ENCODE measurements at places on chromosomes 3 and 15. TPM values are rescaled to one million over a fixed set of nuclear protein-coding genes. Genes with fewer than 3 reads are reported as not detected.

GPR27 gene
- 3.3 TPM for total RNA-seq

TAGLN3 gene
- not detected for total RNA-seq

TMIE gene
- 0.17 TPM for total RNA-seq

HYAL3 gene
- 7.8 TPM for total RNA-seq

ANKRD34C gene
- total RNA-seq: not detected

THRB gene
- 0.99 TPM for total RNA-seq

PLA2G4E gene
- total RNA-seq: not detected

P2RY1 gene
- 0.36 TPM for total RNA-seq

PLCH1 gene
- 1.1 TPM for total RNA-seq

FHIT gene
- 1.1 TPM for total RNA-seq

CELSR3 gene
- 5.4 TPM for total RNA-seq

TEX55 gene
- total RNA-seq: 0.03 TPM

ALG1L2 gene
- total RNA-seq: not detected

EXD1 gene
- not detected for total RNA-seq

LRRC58 gene
- total RNA-seq: 17.0 TPM

SLC2A2 gene
- total RNA-seq: not detected

DUOX2 gene
- 0.02 TPM for total RNA-seq

ZNF385D gene
- total RNA-seq: not detected

NMB gene
- 22.7 TPM for total RNA-seq

CHRFAM7A gene
- total RNA-seq: 3.8 TPM

CFAP20DC gene
- total RNA-seq: 2.3 TPM

IQCF5 gene
- not detected for total RNA-seq

PARL gene
- 63.6 TPM for total RNA-seq

GOLGA8S gene
- 0.15 TPM for total RNA-seq

DMXL2 gene
- 19.9 TPM for total RNA-seq

SLC25A36 gene
- total RNA-seq: 19.5 TPM

Data from A549 treated with CpdA at 1 μM for 4 hours (cell line).